Stimulated activated CD8-positive, alpha-beta memory T cell treated with anti-CD3 and anti-CD28 coated beads, Interleukin-7, amount 100 ng/mL, for 1 hour (primary cell): ENCODE measurements at places on chromosomes 13 and 19.

- no peak for DNase-seq
These were observed 74.0 kb upstream of the POMP start for GRCh38 chr13:28584873-28585381.

DNA sequence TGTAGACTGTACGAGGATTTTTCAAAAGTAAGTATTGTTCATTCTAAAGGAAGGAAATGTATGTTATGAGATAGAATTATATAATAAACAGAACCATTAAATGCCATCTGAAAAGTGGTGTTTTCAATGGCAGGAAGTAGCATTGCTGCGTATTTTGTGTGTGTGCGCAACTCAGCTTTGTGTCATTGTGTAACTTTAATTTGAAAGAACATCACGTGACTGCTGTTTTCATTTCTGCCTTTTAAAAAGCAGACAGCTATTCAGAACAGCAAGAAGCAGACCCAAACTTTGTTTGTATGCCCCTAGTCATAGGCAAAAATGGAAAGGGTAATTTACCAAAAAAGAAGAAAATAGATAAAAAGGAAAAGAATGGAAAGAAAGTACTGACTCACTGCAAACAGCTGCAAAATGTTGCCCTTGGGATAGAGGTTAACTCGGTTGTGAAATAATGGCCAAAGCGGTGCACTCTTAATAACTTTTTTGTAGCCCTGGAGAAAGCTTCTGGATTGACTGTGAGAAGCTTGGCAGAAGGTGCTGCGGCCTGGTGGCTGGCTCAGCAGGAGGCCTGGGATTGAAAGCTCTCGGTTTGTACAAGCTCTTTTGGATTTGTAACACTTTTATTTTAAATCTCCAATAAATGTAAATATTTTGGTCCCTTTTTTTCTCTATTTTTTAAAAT, 97.3 kb downstream of the GGACT start:
- DNase-seq = no peak

DNA sequence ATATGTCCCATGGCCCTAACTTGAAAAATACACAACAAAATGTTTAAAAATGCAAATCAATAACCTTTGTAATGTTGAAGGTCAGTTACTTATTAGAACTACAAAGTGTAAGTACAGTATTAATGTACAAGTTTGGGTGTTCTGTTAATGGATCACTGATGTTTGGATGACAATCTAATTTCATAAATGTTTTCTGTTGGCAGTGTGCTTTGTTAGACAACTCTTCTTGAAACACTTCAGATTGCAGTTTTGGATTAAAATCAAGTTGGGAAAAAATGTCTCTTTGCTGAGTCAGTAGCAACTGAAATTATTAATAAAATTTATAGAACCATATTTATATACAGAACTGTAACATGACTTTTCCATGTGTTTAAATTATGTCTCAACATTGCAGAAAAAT, 1063.5 kb upstream of the PCDH9 start:
- no peak for DNase-seq

- DNase-seq = no peak
These were observed 75.4 kb upstream of the ZNF30 start for GRCh38 chr19:34851277-34851804.

GRCh38 chr19:19315444-19315843, 4.9 kb downstream of the SUGP1 start:
- DNase-seq = no peak

DNA sequence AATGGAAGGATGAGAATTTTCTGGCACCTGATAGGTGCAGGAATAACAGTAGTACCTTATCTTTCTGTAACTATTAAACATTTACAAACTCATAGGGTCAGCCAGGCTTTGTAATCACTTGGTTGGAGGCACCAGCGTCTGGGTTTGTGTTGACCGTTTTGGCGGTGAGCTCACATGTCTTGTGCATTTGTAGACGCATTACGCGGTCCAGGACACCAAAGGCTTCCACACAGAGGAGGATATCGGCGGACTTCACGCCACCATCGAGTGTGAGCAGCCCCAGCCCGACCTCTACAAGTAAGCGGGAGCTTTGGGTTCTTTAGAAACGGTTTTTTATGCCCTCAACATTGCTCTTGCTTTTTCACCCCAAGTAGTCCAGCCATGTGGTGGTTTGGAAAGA, 129.3 kb downstream of the ATP11A start:
- DNase-seq = no peak

DNA sequence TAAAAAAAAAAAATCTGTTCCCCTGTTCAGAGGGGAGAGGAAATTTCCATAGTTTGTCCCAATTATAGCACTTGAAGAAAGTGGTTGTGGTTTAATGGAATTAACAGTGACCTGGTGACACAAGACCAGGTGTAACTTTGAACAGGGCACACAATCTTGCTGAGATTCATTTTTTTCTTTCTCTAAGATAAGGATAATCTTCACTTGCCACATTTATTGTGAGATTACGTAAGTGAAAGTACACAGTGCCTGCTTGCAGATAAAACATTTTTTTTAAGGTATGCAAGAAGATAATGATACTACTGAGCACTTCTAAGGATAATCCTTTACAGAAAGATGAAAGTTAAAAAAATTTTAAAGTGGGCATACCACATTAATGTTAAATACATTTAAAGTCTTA, 448.1 kb downstream of the DIAPH3 start:
- DNase-seq = no peak

DNA sequence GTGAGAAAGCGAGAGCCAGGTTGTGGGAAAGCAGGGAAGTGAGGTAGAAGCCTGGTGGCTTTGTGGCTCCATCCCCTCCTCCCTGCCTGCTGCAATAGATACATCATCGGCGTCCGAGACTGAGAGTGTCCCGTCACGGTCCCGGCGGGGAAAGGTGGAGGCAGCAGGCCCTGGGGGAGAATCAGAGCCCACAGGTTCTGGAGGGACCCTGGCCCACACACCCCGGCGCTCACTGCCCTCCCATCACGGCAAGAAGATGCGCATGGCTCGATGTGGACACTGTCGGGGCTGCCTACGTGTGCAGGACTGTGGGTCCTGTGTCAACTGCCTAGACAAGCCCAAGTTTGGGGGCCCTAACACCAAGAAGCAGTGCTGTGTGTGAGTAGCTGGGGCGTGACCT, 5.1 kb downstream of the KMT2B start:
- no peak for DNase-seq

- peak; percentile 93 for DNase-seq
These were observed at the start of gene REXO1 for GRCh38 chr19:1848399-1849131. TSS of gene REXO1 (minus strand) at chr19:1848483. CDS start at chr19:1848358, 125 bp downstream.

- DNase-seq = no peak
These were observed 63.7 kb upstream of the NBEA start for GRCh38 chr13:34878329-34878728.

GRCh38 chr13:108269601-108270328, at the start of gene TNFSF13B:
TSS of gene TNFSF13B (plus strand) at chr13:108269718. CDS start at chr13:108269896, 178 bp downstream.
- no peak for DNase-seq

- peak; percentile 70 for DNase-seq
These were observed 62.6 kb downstream of the KDM4B start for GRCh38 chr19:5031231-5032100.

GRCh38 chr13:114002771-114003321, 29.0 kb upstream of the C13orf46 start:
- no peak for DNase-seq

DNA sequence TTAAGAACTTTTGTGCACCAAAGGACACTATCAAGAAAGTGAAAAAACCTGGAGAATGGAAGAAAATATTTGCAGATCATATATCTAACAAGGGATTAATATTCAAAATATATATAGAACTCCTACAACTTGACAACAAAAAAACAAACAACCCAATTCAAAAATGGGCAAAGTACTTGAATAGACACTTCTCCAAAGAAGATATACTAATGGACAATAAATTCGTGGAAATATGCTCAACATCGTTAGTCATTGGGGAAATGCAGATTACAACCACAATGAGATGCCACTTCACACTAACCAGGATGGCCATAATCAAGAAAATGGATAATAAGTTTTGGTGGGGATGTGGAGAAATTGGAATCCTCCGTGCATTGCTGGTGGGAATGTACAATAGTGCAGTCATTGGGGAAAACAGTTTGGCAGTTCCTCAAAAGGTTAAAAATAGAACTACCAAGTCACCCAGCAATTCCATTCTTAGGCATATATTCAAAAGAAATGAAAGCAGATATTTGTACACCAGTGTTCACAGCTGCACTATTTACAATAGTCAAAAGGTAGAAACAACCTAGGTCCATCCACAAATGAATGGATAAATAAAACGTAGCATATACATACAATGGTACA, 2.2 kb upstream of the LSR start:
- DNase-seq = no peak

- no peak for DNase-seq
These were observed 1074.4 kb upstream of the PRR20A start for GRCh38 chr13:56066321-56066720.

DNA sequence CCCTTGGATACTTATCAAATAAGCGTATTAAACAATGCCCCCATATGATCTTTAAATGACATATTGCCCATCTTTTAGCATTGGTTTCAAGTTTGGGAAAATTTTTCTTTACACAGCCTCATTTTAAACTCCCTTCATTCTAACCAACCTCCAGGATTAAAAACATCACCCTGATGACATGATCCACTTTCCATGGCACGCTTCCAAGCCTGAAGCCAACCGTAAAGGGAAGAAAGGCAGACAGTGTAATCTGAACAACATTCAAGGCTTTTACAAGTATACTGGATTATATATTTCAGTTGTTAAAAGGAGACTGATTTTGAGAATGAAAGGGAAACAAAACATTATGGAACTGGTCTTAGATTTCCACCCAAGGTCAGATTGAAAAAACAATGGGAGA, 1721.9 kb downstream of the OLFM4 start:
- no peak for DNase-seq

DNA sequence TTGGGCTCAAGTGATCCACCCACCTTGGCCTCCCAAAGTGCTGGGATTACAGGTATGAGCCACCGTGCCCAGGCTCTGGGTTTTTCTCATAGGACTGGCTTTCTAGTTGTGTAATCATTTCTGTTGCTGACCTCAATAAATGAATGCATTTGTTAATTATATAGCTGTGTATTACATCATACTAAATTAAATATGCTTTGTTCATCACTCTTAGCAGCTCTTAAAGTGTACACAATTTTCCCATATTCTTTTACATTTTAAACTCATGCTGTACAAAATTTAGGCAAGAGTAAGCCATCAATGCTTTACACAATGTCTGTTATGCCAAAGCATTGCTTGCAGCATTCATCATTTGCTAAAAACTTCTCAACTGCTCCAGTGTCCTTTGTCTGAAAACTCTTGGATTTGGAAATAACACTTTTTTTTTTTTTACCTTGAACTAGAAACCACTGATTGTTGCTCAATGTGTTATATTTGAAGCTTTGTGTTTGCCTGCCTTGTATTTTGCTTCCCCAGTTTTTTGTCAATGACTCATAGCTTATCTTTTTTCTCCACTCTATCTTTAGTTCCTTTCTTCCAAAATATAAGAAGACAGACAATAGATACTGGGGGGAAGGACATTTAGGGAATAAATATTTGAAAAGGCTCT, 31.4 kb downstream of the CCDC122 start:
- no peak for DNase-seq

- no peak for DNase-seq
These were observed 528.9 kb downstream of the DACH1 start for GRCh38 chr13:71338070-71338469.
